Activated CD4-positive, alpha-beta memory T cell treated with anti-CD3 and anti-CD28 coated beads for 36 hours (primary cell): ENCODE measurements at places on chromosomes 3 and 15. TPM values are rescaled to one million over a fixed set of nuclear protein-coding genes. Genes with fewer than 3 reads are reported as not detected.

- H3K27ac ChIP-seq = no peak overlapping the region
- no peaks in the 10 kb centered on the region for H3K27me3 ChIP-seq
- H3K4me3 ChIP-seq = peak overlapping the region; percentile 100
These were observed 828 bp upstream of the ATOSA start for GRCh38 chr15:52680041-52680391.

Gene GP5
- total RNA-seq = 0.31 TPM

DNA sequence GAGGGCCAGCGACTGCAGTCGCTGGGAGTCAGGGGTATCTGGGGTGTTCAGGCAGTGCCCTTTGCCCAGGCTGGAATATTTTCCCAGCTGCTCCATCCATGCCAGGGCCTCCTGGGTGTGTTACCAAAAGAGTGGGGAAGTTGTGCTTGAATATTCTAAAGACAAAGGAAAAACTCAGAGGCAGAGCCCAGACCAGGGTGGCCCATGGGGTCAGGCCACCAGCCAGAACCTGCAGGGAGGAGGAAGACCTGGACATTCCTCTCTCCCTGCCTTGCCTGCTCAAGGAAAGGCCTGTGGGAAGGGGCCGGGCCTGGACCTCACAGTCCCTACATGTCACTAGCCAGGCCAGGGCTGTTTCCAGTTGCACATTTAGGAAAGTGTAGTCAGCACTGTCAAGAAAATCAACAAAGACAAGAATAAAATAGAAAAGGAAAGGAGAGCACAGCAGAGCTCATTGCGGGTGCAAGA, 16.0 kb upstream of the KLF15 start:
- H3K4me3 ChIP-seq = no peak overlapping the region
- no peaks in the 10 kb centered on the region for H3K27me3 ChIP-seq
- no peaks in the 10 kb centered on the region for H3K4me1 ChIP-seq
- no peak for DNase-seq

- no peak for DNase-seq
- H3K36me3 ChIP-seq = peaks cover 42% of the 10 kb centered on the region
- no peak overlapping the region for H3K4me3 ChIP-seq
- H3K4me1 ChIP-seq = no peaks in the 10 kb centered on the region
- H3K27me3 ChIP-seq = no peaks in the 10 kb centered on the region
These were observed 26.7 kb downstream of the TKT start for GRCh38 chr3:53229171-53229570.

Gene TM4SF4
- total RNA-seq = not detected

GRCh38 chr15:86653344-86654197, 573.9 kb downstream of the AGBL1 start:
- H3K4me3 ChIP-seq = peak overlapping the region; percentile 17
- no peaks in the 10 kb centered on the region for H3K27me3 ChIP-seq
- H3K27ac ChIP-seq = peak overlapping the region; percentile 87
- peaks cover 2% of the 10 kb centered on the region for H3K36me3 ChIP-seq

Gene GXYLT2
- not detected for total RNA-seq

DNA sequence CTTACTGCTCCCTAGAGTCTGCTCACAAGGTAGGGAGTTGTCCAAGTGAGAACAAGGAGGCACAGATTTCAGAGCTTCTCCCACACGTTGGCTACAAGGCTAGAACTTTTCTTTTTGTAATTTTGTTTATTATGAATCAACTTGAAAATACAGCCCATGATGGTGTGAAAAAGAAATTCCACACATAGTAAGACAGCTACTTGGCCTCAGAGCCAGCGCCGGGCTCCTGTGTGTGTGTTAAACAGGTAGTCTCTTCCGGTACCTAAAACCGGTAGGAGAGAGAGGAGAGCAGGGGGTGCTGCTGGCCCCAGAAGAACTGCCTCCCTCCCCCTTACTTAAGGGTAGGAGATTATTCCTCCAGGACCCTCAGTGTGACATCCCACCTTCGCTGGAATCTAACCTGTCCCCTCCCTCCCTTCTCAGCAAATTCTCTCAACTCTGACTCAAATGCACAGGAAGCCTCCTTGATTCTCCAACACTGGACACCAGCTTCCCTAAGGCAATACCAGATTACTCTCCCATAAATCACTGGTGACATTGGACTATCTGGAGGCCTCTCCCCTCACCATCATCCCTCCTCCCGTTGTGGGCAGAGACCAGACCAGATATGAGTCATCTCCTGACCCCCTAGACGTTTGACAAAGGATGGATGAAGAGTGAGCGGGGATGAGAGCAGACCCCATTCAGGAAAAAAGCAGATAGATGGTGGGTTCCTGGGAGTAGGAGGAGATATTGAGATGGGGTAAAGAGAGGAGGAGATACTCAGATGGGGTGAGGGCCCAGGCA, 4.5 kb upstream of the IP6K1 start:
- peaks cover 5% of the 10 kb centered on the region for H3K4me1 ChIP-seq
- no peaks in the 10 kb centered on the region for H3K27me3 ChIP-seq
- no peak overlapping the region for H3K27ac ChIP-seq

GRCh38 chr3:120497336-120497735, 46.5 kb upstream of the FSTL1 start:
- no peak overlapping the region for H3K4me3 ChIP-seq
- H3K27ac ChIP-seq = no peak overlapping the region
- no peaks in the 10 kb centered on the region for H3K36me3 ChIP-seq
- DNase-seq = no peak
- H3K27me3 ChIP-seq = peaks cover 4% of the 10 kb centered on the region

GRCh38 chr15:92365906-92366305, 27.8 kb upstream of the ST8SIA2 start:
- H3K4me1 ChIP-seq = no peaks in the 10 kb centered on the region
- DNase-seq = no peak
- H3K27me3 ChIP-seq = peaks cover 7% of the 10 kb centered on the region
- no peak overlapping the region for H3K4me3 ChIP-seq

GRCh38 chr3:191296041-191296541, 33.1 kb upstream of the CCDC50 start:
- H3K4me3 ChIP-seq = no peak overlapping the region
- DNase-seq = no peak
- no peaks in the 10 kb centered on the region for H3K27me3 ChIP-seq
- no peaks in the 10 kb centered on the region for H3K36me3 ChIP-seq

DNA sequence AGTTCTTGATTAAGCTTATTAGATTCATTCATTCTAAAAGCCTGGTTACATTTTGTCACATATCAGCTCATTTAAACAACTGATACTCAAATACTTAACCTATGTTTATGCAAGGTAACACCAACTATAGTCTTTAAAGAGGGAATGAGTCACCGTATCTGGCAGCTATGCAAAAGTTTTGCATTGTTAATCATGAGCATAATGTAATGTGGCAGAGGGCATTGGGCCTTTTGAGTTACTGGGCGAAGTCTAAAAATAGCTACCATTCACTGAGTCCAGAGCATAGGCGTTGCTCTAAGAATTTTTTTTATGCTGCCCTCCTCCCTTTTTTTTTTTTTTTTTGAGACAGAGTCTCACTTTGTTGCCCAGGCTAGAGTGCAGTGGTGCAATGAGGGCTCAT, 277.7 kb upstream of the ZNF717 start:
- H3K36me3 ChIP-seq = no peaks in the 10 kb centered on the region
- H3K27me3 ChIP-seq = no peaks in the 10 kb centered on the region
- H3K4me1 ChIP-seq = no peaks in the 10 kb centered on the region
- H3K27ac ChIP-seq = no peak overlapping the region
